GM06990 (cell line): ENCODE measurements at places on chromosomes 11 and 22.

DNA sequence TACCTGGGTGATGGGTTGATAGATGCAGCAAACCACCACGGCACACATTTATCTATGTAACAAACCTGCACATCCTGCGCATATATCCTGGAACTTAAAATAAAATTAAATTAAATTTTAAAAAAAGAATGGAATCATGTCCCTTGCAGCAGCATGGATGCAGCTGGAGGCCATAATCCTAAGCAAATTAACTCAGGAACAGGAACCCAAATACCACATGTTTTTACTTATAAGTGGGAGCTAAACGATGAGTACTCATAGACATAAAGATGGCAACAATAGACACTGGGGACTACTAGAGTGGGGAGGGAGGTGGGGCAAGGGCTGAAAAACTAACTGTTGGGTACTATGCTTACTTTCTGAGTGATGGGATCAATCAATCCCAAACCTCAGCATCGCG, 40.9 kb downstream of the CWC15 start:
- no peak for DNase-seq

DNA sequence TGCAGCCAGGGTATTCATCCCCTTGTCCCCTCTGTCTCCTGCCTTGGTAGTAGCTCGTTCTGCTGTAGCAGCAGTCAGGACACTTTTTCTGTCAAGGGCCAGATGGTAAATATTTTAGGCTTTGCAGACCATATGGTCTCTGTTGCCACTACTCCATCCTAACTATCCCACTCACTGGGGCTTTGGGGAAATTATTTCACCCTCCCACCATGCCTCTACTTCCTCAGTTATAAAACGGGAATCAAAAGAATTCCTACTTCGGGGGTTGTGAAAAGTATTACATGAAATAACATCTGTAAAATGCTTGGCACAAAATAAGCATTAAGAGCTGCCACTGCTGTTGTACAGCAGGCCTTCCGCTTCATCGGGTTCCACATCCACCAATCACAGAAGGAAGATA, 89.9 kb upstream of the LDLRAD3 start:
- no peak for DNase-seq

DNA sequence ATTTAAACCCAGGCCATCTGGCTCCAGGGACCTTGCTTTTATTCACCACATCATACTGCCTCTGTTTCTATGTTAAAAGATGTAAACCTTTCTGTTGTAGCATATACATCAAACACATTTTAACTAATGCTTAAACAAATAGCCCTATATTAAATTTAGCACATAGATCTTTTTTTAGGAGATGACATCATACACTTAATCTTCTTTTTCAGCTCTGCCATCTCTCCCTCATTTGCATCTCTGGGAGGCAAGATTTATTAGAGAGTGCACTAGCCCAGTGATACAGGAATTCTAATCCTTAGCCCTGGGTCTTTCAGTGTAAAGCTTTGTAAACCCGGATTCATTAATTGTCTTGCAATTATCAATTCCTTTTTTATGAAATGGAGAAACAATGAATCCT, 13.6 kb downstream of the OR5D16 start:
- no peak for DNase-seq

- no peak for DNase-seq
Measured at GRCh38 chr11:12938590-12939247, 70.4 kb upstream of the RASSF10 start.

DNA sequence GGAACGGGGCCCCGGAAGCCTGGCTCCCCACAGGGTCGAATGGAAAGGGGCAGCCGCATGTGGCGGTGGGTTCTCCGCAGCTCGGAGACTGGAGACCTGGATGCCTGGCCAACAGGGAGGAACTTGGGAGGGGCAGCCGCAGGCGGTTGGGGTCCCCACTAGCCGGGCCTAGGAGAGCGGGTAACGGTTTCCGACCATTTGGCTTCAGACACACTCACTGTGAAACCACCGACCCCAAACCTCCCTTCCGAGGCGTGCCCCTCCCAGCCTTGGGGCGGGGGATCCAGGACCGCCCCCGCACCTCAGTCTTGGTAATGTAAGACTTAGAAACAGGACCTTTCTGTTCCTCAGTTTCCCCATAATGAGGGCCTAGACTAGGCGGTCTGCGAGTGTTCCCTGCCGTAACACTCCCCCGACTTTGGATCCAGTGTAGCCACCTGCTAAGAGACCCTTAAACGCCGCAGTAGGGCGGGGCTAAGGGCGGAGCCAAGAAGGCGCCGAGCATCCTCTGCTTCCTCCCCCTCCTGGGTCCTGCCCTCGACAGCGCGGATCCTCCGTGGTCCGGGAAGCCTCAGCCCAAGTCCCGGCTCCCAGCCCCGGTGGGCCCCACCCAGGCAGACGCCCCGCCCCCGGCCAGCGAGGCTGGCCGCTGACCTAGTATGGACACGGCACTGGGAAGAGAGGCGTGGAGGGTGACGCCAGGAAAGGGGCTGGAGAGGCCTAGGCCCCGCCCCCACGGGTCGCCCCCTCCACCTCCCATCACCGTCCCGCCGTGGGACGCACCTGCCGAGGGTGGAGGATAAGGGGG, 1.8 kb upstream of the RASGRP2 start:
- peak; percentile 77 for DNase-seq

DNA sequence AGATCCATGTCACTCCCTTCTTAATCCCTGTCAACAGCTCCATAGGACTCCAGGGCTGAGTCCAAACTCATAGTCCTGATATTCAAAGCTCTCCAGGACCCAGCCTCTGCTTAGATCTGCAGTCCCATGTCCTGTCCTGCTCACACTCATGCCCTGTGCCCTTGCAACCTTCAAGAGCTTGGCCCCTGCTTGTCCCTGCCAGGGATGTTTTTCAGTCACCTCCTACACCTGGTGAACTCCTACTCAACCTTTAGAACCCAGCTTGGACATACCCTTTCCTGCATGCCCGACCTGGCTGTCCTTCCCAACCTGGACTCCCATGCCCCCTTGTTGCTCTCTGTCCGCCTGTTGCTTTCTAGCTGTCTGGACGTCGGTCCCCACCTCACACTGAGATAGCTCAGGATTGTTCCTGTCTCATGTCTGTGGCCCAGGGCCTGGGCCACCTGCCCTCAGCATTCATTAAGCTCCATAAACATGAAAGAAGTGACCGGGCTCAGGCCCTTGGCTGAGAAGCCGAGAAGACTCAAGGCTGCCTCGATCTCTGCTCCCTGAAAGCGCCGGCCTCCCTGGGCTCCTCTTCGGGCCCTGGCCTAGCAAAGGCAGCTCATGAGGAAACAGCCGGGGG, 48.8 kb upstream of the RTL6 start:
- DNase-seq: no peak

DNA sequence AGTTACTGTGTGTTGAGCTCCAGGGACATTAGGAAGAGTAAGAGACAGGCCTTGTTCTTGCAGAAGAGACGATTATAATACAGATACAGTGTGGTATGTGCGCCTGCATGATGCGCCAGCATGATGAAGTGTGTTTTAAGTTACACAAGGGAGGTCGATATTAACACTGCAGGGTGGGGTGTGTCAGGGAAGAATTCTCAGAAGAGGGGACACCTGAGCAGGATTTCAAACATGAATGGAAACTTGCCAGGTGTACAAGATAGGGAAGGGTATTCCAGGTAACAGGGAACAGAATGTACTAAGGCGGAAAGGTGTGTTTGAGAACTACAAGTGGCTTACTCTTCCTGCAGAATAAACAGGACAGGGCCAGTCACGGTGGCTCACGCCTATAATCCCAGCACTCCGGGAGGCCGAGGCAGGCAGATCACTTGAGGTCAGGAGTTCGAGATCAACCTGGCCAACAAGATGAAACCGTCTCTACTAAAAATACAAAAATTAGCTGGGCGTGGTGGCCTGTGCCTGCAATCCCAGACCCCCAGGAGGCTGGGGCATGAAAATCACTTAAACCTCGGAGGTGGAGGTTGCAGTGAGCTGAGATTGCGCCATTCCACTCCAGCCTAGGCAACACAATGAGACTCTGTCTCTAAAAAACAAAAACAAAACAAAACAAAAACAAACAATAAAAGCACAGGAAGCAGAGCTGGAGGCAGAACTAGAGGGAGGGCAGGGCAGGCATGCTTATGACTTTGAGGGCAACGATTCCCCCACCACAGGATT, 59.0 kb downstream of the SYN3 start:
- no peak for DNase-seq

GRCh38 chr22:49100316-49100715, 727.4 kb downstream of the BRD1 start:
- DNase-seq: no peak

DNA sequence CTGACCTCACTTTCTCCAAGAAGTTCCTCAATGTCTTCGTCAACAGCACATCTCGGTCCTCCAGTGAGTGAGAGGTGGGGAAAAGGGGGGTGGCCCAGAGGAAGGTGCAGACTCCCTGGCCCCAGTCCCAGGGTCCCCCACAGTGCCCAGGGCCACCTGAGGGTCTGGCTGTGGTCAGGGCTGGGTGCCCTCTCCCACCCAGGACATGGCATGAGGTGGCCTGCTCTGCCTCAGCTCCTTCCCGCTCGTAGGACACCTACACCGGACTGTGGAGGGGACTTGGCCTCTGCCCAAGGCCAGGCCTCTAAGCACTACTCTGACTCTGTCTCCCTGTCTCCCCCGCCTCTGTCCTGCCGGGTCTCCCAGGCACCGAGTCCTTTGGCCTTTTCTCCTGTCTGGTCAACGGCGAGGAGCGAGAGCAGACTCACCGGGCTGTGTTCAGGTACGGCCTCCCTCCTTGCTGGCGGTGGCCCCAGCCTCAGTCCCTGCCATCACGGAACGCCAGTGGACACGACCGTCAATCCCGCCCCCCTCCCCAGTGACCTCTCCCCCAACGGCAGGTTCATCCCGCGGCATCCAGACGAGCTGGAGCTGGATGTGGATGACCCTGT, 4.5 kb downstream of the MAPK8IP2 start:
- DNase-seq: no peak

DNA sequence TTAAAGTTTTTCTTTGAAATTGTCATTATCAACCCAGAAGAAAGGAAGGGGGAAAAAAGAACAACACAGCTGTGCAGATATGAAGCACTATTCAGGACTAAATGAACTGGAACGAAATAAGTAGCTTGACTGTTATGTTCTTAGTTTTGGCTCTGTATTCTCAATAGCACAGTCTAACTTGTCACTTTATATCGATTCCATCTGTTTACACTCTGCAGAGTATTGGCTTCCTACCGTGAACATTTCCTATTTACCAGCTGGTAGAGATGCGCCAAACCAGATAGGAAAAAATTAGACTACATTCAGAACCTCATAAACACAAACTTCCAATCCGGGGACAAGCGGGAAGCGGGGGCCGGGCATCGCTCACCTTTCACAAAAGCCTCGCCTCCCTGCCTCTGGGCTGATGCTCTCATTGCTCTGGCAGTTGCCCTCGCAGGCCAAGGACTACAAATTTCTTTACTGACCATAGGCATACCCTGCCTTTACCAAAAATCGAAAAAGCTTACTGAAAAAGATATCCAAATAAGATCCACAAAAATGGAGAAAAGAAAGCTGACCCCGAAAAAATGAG, 66.2 kb downstream of the EFCAB6 start:
- no peak for DNase-seq

DNA sequence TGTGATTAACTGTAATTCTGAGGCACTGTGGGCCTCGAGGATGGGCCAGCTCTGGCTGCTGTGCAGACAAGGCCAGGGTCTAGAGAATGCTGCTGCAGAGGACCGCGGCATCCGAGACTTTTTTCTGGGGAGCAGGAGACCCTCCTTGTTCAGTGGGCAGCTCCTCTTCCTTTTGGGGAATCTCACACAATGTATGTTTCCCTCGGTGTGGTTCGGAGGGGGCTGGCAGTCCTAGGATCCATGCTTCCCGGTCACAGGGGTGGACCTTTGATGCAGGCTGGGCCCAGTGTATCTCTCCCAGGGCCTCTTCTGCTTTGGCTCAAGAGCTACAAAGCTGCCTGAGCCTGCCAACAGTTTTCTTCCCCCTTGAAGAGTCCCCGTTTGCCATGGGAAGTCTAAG, 31.5 kb downstream of the MYEOV start:
- DNase-seq: no peak

DNA sequence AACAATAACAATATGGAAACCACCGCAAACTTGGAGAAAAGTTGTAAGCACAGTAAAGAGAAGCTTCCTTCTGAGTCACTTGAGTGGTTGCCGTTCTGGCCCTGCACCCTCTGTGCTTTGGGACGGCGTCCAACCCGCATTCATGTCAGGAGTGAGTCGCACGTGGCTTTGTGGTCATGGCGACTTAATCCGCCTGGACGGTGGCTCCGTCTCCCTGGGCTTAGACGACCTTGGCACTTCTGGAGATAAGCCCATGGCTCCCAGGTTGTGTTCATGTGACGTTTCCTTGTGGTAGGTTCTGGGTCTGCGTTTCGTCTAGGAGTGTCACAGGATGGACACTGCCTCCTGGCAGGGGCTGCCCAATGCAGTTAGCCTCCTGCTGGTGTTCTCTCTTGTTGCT, 40.5 kb downstream of the TPCN2 start:
- DNase-seq: no peak

DNA sequence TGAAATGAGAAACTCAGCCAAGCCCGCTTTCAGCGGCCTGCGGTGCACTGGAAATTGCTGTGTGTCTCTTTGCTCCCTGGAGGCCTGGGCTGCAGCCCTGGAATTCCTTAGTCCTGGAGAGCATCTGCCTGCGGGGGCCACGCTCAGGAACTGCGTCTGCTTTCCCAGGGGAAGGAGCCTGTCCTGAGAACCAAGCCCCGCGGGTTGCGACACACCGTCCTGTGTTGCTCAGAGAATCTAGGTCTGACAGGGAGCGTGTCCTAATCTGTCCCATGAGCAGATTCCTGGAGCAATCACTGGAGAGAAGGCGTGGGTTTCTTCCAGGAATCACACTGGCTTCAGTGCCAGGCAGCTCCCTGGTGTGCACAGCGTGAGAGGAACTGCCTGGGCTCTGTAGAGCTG, 708.1 kb downstream of the BRD1 start:
- DNase-seq: no peak

GRCh38 chr11:69115586-69116560, 39.9 kb upstream of the SMIM38 start:
- no peak for DNase-seq

DNA sequence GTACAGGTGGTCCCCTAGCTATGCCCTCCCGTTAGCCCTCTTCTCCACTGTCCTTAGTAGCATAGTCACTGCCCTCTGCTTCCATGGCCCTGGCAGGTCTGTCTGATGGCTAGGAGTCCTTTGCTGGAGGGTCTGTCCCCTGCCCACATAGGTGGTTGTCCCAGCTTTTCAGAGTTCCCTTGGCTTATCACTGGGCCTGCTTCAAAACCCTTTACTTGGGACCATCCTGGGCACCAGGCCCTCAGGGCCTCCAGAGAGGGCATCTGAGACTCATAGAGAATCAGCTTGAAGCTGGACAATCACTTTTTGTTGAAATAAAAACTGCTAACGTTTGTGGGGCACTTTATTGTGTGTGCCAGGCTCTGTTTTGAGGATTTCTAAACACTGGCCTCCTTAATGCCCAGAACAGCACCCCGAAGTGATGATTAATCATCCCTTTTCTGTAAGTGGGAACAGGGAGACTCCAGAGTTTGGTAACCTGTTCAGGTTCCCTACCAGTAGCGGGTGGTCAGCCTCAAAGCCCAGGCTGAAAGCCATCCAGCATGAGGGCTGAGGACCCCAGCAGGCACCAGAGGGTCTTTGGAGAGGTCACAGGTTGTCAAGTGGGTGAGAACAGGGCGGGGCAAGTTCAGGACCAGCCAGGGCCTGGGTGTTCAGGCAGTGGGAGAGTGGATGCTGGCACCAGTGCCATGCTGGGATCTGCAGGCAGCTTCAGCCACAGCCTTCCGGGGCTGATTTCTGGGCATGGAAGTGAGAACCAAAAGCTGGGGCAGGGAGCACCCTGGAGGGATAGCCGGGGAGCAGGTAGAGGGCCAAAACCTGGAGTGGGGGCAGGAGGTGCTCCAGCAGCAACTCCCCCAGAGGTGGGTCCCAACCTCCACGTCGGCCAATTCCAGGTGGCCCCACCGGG, 495 bp upstream of the KCNK4 start:
- no peak for DNase-seq

GRCh38 chr11:70951139-70951804, 301.1 kb downstream of the SHANK2 start:
- DNase-seq: no peak
